BJ (cell line): ENCODE measurements at places on chromosomes 3 and 15.

- no peak for DNase-seq
Observed at GRCh38 chr3:127458696-127459604, 131.6 kb downstream of the TPRA1 start.

- no peak for DNase-seq
Observed at GRCh38 chr3:119912220-119912619, 130.3 kb downstream of the NR1I2 start.

DNA sequence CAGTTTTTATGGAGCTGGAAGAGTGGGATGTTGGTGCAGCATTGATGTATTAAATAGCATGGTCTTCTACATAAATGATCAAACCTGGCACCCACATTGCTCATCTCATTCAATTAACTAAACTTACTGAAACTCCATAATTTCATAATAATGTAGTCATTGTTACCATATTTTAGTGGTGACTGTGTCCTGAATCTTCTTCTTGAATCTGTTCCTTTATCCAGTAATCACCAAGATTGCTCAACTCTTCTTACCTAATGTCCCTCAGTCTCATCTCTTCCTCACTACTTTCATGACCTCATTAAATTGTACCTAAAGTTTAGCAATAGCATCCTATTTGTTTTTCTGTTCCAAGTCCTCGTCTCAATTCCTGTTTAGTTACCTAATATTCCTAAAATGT, 69.8 kb downstream of the FGF7 start:
- peak; percentile 54 for DNase-seq

DNA sequence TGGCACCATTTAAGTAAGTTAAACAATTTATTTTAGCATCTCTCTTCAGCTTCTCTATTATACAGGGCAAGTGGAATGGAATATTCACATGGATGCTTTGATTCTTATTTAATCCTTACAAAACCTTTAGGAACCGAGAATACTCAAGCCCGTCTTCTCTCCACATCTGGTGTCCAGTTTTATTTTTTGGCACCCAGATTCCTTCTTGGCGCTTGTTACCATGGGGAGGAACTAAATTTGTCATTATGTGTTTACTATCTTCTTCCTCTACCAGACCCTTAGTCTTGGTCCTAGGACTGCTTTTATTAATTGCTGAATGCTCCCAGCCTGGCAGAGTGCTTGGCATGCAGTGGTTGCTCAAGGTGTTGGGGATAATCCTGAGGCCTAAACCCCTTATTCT, 138.8 kb downstream of the CACNA2D3 start:
- no peak for DNase-seq

- DNase-seq = no peak
Observed at GRCh38 chr15:99306694-99307338, 55.5 kb downstream of the LRRC28 start.

GRCh38 chr3:163196815-163197374, 1700.3 kb downstream of the OTOL1 start:
- DNase-seq = no peak

GRCh38 chr3:100525753-100526612, 33.6 kb downstream of the TMEM45A start:
- peak; percentile 88 for DNase-seq

DNA sequence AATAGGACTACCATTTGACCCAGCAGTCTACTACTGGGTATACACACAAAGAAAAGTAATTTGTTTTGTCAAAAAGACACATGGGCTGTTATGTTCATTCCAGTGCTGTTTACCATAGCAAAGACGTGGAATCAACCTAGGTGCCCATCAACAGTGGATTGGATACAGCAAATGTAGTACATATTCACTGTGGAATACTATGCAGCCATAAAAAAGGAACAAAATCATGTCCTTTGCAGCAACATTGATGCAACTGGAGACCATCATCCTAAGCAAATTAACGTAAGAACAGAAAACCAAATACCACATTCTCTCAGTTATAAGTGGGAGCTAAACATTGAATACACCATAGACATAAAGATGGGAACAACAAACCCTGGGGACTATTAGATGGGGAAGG, 25.8 kb downstream of the BBX start:
- no peak for DNase-seq

DNA sequence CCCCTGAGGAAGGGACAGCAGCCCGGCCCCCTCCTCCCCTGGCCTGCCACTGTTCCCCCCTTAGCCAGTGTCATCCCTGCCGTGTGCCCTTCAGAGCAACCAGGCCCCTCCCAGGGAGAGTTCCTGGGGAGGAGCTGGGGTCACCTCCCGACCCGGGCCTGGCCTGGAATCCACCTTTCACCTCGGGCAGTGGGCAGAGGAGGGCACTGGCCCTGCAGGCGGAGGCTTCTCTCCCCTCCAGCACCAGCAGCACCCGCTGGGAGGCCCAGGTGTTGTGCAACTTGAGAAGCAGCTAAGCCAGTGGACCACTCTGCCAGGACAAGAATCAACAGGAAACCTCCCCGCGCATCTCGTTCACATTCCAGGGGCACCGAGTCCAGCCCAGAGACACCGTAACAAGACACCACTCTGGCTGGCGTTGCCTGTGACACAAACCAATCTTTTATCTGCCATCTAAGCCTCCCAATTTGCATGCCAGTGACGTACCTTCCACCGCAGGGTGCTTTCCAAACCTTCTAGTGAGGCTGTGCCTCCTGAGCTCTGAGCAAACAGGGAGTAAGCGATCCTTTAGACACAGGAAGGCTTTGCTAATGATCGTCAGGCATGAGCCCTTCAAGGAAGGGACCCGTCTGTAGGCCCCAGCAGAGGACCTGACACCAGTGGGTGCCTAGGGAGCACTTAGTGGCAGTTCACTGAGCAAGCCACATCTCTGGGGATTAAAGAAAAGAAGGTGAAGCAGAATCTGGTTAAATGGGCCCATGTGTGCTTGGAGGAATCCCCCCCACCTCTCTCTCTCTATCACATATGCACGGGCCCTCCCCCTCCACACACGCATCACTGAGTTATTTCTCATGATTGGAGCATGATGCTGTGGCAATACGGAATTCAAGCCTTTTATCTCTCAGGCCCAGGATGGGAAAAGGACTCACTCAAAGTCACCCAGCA, 98.9 kb upstream of the TLE3 start:
- peak; percentile 15 for DNase-seq

GRCh38 chr3:169384573-169384972, 278.9 kb downstream of the MECOM start:
- no peak for DNase-seq

DNA sequence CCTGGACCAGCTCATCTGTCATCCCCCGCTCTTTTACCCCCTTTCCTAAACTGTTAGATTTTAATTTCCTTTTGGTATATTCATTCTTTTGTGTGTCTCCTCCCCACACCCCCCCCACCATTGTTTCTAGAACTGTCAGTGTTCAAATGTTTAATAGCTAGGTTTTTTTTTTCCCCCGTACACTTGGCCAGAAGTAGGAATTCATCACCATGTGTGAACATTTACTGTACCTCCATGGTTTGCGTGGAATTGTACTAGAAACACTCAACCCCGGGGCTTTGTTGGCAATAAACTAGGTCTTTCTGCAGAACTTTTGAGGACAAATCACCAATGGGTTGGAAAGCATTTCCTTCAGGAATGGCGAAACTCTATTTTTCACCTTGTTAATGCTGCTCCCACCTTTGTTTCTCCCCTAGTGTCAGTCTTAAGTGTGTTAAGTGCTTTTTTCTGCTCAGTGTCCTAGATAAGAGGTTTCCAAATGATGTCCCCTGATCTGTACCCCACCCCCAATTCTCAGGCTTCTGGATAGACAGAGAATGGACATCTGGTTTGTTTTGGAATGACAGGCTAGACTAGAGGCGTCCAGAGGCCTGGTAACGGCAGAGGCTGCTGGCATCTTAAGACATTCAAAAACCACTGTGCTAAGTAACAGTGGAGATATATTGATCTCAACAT, 76.8 kb downstream of the SMAD3 start:
- DNase-seq = no peak

GRCh38 chr3:192929755-192930547, 12.3 kb upstream of the MB21D2 start:
- DNase-seq = no peak

GRCh38 chr15:35545316-35545823, 595 bp downstream of the DPH6 start:
- no peak for DNase-seq

DNA sequence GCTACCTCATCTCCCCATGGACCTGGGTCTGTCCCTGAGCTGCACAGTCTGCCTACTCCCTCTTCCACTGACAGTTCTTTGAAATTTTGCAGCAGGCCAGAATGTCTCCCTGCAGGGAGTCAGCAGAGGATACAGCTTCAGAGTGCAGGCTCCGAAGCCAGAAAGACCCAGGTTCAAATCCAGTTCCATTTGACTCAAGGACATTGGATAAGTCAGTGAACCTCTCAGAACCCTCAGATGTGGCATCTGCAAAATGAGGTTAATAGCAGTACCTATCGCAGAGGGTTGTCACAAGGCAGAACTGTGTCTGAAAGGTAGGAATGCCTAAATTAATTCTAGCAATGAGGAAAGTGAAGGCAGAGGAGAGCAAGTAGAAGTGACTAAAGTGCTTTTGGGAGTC, 244.4 kb upstream of the TRIM42 start:
- no peak for DNase-seq

GRCh38 chr15:33059184-33059583, 135.3 kb downstream of the FMN1 start:
- no peak for DNase-seq

GRCh38 chr15:77697893-77698292, 65.2 kb upstream of the LINGO1 start:
- DNase-seq = no peak

- DNase-seq = no peak
Observed at GRCh38 chr15:70653426-70653825, 109.9 kb downstream of the UACA start.

DNA sequence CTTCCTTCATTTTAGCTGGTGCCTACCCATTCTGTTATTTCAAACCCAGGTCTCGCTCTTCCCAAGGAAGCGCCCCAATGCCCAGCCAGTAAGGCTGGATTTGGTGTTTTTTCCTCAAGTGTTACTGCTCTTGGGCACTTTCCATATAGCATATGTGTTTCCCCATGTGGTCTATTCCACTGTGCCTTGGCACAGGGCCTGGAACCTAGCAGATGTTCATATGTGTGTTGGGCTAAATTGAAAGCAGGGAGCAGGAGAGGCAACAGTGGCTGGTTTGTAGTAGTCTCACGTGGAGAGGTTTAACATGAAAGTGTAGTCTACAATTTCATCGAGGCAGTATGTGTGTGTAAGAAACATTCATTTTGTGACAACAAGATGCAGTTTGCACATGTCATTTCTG, 48.2 kb upstream of the TEX264 start:
- no peak for DNase-seq

DNA sequence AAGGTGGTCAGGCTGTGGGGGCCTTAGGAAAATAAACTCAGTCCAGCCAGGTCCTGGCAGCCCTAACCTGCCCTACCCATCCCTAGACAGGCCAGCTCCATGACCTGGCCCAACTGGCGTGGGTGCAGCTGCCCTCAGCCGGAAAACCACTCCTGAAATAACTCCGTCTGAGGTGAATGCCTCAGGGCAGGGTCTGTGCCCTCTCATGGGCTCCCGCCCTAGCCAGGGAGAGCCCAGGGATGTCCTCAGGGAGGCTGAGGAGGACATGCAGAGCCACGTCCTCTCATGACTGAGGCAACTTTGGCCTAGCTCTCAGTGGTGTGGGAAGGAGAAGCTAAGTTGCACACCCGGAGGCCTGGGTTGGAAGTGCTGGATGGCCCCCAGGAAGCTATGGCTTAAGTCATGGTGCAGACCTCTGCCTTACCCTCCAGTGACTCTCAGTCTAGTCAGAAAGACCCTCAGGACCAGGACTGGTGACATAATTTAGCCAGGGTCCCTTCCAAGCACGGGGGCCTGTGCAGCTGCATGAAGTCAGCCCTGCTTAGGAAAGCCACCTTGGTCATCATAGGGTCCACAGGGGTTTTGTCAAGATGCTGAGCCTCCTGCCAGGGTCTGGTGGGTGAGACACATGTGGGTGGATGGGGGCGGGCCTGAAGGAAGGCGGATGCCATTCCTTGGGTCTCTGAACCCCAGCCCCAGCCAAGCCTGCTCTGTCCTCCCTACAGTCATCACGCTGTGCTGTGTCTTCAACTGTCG, 7.4 kb downstream of the TMIE start:
- no peak for DNase-seq

DNA sequence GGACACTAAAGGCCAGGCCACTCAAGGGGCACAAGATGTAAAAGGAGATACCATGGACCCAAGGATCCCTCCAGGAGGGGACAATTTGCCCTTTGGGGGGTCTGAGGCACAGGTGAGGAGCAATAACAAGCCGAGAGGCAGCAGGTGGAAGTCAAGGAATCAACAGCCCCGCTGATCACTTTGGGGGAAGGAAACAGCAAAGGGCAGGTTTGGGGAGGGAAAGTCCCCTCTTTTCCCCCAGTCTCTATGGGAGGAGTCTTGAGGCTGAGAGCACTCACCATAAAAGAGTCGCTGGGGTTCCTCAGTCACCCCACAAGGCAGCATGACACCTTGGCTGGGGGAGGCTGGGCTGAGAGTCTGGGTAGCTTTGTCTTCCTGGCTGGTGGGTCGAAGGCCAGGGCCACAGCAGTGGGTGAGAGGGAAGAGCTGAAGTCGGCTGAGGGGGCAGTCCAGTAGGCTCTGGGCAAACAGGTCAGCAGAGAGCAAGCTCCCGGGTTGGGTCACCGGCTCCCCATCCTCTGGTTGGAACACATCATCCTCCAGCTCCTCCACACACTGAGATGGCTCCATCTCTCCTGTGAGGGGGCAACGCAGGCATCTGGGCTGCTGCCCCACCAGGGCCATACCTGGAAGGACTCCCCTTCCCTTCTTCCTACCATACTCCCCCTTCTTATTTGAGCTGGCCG, 3.0 kb downstream of the BMF start:
- no peak for DNase-seq

- no peak for DNase-seq
Observed at GRCh38 chr15:74540161-74540760, 759 bp upstream of the ARID3B start.

GRCh38 chr15:65962187-65962586, 92.9 kb downstream of the RAB11A start:
- no peak for DNase-seq

- no peak for DNase-seq
Observed at GRCh38 chr15:40511093-40511471, 40.3 kb downstream of the CHST14 start.

- no peak for DNase-seq
Observed at GRCh38 chr15:45114076-45114750, at the start of the genes DUOX2 and DUOXA2. Gene DUOX2 (minus strand): TSS chr15:45114172. CDS start chr15:45113411, 761 bp downstream. Gene DUOXA2 (plus strand): TSS chr15:45114326. CDS start chr15:45114606, 280 bp downstream.

DNA sequence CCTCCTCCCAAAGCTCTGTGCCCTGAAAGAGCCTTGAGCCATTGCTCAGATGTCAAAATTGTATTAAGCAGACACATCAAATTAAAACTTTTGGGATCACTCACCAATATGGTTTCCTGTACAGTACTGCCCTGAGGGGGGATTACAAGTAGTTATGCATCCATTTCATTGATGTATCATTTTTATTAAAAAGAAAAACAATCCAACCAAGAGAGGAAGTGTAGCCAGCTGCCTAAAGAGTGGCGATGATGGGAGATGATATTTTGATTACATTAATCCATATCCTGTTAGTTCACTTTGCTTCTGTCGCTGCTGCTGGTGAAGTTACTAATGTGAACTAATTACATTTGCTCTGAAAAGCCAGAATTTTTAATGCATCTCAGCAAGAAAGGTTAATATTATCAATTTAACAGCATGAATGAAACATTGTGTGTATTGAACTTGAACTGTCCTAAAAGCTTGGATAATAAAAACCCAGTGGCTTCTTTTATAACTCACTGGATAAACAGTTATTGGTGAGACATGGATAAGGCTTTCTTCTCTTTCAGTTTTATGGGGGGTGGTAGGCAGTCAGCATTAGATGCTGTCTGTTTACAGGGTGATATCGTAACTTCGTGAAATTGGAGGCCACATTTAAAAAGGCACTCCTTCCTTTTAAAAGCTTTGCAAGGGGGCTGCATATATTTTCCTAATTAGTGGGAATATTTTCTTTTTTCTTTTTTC, 87.7 kb downstream of the IGF1R start:
- no peak for DNase-seq

- no peak for DNase-seq
Observed at GRCh38 chr3:196287090-196287439, 461 bp downstream of the PCYT1A start.
